NCI-H345 (cell line): ENCODE measurements at places on chromosomes 16 and 17.
A peak's percentile ranks its signal among the peaks of the same experiment; 100 is the strongest.

- DNase-seq, result no peak
Measured at GRCh38 chr17:3838206-3838605, 7.8 kb downstream of the NCBP3 start.

DNA sequence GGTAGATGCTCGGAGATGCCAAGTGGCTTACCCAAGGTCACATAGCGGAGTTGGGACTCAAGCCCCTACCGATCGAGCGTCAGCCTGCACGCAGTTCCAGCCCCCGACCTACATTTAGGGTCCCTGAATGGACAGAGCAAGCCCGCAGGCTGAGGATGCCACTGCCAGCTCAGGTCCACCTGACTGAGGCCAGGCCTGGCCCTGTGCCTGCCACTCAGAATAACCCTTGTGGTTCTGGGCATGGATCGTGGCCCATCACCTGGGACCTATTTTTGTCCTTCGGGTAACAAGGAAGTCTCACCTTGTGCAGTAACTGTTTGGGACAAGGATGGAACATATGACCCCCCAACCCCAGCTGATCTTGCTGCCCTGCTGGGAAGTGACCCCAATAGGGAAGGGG is 17.1 kb downstream of the CDH16 start:
- no peak for DNase-seq

DNA sequence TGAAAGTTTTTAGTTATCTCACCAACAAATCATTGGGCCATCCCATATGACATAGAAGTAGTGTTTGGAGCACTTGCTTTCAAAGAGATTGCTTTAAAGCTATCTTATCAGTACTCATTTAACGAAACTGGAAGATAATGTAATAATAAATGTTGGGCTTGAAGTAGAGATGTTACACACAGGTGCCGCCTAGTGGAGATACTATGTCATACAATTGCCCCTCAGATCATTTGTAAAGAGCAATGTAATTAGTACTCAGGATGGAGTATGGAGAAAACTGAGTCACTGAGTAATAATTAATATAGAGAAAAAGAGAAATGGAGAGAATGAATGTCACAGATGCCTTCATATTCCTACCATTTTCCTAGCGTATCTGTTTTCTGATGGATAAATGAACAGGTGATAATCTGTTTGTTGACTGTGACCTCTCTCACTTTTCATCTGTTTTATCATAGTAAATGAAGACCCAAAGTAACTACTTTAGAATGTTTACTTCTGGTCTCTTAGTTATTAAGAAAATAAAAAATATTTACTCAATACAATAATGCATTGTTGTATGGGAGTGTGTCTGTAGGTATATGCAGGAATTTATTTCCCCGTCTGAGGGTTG is 80.4 kb downstream of the EFCAB5 start:
- DNase-seq, result peak; percentile 53

DNA sequence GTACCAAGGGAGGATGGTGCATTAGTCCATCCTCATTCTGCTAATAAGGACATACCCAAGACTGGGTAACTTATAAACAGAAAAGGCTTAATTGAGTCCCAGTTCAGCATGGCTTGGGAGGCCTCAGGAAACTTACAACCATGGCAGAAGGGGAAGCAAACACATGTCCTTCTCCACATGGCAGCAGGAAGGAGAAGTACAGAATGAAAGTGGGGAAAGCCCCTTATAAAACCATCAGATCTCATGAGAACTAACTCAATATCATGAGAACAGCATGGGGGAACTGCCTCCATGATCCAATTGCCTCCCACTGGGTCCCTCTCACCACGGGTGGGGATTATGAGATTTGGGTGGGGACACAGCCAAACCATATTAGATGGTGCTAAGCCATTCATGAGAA is 84.5 kb downstream of the SEC14L1 start:
- DNase-seq, result no peak
